Peyer's patch (tissue), 4 donors: ENCODE measurements at places on chromosomes 5 and 9.

- no peaks in the 10 kb centered on the region for H3K4me1 ChIP-seq
- H3K27me3 ChIP-seq: no peaks in the 10 kb centered on the region
- H3K4me3 ChIP-seq: no peak overlapping the region
- DNase-seq: no peak
These were observed 39.6 kb upstream of the TRIM32 start for GRCh38 chr9:116647515-116647809.

DNA sequence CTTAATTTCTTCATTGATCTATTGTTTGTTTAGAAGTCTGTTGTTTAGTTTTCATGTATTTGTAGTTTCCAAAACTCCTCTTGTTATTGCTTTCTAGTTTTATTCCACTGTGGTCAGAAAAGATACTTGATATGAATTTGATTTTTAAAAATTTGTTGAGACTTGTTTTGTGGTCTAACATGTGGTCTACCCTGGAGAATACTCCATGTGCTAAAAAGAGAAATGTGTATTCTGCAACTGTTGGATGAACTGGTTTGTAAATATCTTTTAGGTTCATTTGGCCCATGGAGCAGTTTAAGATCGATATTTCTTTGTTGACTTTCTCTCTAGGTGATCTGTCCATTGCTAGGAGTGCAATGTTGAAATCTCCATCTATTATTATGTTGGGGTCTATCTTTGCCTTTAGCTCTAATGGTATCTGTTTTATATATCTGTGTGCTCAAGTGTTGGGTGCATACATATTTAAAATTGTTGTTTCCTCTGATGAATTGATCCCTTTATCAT is 150.6 kb upstream of the ATP10B start:
- no peaks in the 10 kb centered on the region for H3K36me3 ChIP-seq
- H3K4me1 ChIP-seq: no peaks in the 10 kb centered on the region
- H3K4me3 ChIP-seq: no peak overlapping the region
- H3K27me3 ChIP-seq: no peaks in the 10 kb centered on the region
- DNase-seq: no peak
- H3K27ac ChIP-seq: no peak overlapping the region

- H3K27me3 ChIP-seq: no peaks in the 10 kb centered on the region
- H3K27ac ChIP-seq: peak overlapping the region; percentile 9
- no peaks in the 10 kb centered on the region for H3K4me1 ChIP-seq
- H3K36me3 ChIP-seq: no peaks in the 10 kb centered on the region
- H3K4me3 ChIP-seq: peak overlapping the region; percentile 79
These were observed 700 bp downstream of the SKP2 start for GRCh38 chr5:36152324-36153297.

DNA sequence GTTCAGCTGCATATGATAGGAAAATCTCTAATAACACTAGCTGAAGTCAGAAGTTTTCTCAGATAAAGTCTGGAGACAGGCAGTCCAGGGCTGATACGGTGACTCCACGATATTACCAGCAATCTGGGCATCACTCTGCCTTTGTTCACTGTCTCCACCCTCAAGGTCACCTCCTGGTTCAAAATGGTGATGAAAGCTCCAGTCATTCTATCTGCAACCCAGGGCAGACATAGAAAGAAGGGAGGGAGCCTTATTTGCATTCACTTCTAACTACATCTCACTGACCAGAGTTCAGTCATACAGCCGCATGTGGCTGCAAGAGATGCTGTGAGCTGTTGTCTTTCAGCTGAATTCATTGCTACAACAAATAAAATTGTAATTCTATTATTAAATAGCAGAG is 22.4 kb upstream of the GPR151 start:
- no peaks in the 10 kb centered on the region for H3K4me1 ChIP-seq
- no peak overlapping the region for H3K27ac ChIP-seq
- no peak for DNase-seq
- no peaks in the 10 kb centered on the region for H3K36me3 ChIP-seq
- H3K27me3 ChIP-seq: no peaks in the 10 kb centered on the region

DNA sequence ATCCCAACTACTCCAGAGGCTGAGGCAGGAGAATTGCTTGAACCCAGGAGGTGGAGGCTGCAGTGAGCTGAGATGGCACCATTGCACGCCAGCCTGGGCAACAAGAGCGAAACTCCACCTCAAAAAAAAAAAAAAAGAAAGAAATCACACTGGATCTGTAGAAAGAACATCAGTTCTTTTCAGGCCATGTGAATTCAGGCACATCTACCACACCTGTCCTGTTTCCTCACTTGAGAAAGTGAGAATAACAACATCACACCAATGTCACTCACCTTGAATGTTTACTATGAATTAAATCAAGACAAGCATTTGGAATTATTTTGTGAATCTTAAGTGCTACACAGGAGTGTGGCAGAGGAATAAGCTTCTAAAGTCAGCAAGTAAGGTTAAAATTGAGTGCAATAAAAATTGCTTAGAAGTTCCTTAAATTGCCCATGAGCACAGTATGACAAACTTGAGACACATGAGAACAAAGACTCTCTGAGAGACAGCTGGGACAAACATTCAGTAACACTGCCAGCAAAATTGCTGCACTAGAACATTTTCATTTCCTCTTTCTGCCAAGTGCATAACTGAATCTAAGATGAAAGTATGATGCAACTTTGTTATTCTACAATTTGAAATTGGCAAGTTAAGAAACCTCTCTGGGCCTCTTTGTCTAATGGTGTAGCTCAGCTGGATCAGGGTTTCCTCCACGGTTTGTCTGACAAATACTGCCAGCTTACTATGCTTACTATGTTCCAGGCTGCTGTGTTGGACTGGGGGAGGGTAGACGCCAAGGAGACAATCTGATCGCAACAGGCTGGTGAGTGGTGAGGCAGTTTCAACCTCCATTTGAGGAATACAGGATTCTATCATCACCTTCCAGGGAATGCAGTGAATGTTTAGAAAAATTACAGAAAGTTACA is 1.9 kb upstream of the RIC1 start:
- no peaks in the 10 kb centered on the region for H3K36me3 ChIP-seq
- peak; percentile 50 for DNase-seq
- peaks cover 14% of the 10 kb centered on the region for H3K4me1 ChIP-seq

DNA sequence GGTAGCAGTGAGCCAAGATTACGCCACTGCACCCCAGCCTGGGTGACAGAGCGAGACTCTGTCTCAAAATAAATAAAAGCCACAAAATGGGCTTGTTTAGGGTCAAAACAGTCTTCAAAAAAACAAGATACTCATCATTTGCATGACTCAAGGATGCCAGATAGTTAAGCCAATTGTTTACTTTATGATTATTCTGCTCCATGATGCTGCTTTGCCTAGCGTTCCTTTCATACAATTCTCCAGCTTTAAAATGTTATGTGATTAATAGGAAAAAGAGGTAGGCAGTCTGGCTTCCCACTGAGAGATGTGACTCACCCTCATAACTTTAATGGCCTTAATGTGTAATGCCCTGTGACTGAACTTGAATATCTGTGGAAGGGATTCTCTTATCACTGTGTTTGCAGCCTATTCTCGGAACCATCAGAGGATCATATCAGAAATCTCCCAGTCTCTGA is 364.6 kb upstream of the TRPC7 start:
- H3K27ac ChIP-seq: no peak overlapping the region
- H3K4me1 ChIP-seq: no peaks in the 10 kb centered on the region
- DNase-seq: no peak
- no peaks in the 10 kb centered on the region for H3K27me3 ChIP-seq
- H3K36me3 ChIP-seq: no peaks in the 10 kb centered on the region
- no peak overlapping the region for H3K4me3 ChIP-seq

DNA sequence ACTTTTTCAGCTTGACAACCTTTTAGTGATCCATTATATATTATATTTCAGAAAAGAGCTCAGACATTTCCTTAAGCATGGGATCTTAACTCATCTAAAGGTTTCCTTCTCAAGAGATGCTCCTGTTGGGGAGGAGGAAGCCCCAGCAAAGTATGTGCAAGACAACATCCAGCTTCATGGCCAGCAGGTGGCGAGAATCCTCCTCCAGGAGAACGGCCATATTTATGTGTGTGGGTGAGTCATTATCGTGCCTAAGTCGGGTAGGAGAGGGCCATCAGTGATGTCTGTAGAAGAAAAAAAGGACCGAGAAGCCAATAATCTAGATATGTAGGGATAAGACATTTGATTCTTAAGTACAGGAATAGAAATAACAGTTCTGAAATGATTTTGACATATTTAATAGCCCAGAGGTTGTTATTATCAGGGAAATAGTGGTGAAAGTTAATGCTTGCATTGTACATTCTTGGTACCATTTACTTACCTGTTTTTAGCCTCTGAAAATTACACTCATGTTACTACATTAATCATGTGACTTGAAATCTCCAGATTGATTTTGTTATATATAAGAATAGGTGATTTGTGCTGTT is 28.2 kb downstream of the MTRR start:
- H3K27ac ChIP-seq: no peak overlapping the region
- no peaks in the 10 kb centered on the region for H3K36me3 ChIP-seq
- no peaks in the 10 kb centered on the region for H3K27me3 ChIP-seq
- H3K4me3 ChIP-seq: no peak overlapping the region

GRCh38 chr9:9920425-9921060 is 692.3 kb downstream of the PTPRD start:
- no peaks in the 10 kb centered on the region for H3K36me3 ChIP-seq
- no peaks in the 10 kb centered on the region for H3K27me3 ChIP-seq
- H3K4me1 ChIP-seq: no peaks in the 10 kb centered on the region
- H3K27ac ChIP-seq: no peak overlapping the region

- no peaks in the 10 kb centered on the region for H3K36me3 ChIP-seq
- no peaks in the 10 kb centered on the region for H3K27me3 ChIP-seq
- no peak for DNase-seq
- H3K4me3 ChIP-seq: no peak overlapping the region
These were observed 89.3 kb downstream of the GAS1 start for GRCh38 chr9:86858009-86858408.

DNA sequence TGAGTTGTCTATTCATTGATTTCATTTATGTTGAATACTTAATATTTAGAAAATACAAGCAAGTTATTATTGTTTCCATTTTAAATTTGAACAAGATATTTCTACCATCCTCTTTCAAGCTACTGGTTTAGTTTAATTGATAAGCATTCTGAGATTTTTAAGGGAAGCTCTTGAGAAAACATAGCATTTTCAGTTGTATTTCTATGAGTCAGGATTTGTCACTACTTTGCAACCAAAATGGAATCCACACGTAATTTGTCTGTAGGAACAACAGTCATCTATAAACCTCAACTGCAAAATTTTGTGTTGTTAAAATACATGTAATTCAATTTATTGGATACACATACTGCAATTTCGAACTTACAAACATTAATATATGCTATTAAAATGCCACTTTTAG is 74.0 kb downstream of the PRR16 start:
- H3K36me3 ChIP-seq: no peaks in the 10 kb centered on the region
- H3K27ac ChIP-seq: no peak overlapping the region
- no peak overlapping the region for H3K4me3 ChIP-seq

DNA sequence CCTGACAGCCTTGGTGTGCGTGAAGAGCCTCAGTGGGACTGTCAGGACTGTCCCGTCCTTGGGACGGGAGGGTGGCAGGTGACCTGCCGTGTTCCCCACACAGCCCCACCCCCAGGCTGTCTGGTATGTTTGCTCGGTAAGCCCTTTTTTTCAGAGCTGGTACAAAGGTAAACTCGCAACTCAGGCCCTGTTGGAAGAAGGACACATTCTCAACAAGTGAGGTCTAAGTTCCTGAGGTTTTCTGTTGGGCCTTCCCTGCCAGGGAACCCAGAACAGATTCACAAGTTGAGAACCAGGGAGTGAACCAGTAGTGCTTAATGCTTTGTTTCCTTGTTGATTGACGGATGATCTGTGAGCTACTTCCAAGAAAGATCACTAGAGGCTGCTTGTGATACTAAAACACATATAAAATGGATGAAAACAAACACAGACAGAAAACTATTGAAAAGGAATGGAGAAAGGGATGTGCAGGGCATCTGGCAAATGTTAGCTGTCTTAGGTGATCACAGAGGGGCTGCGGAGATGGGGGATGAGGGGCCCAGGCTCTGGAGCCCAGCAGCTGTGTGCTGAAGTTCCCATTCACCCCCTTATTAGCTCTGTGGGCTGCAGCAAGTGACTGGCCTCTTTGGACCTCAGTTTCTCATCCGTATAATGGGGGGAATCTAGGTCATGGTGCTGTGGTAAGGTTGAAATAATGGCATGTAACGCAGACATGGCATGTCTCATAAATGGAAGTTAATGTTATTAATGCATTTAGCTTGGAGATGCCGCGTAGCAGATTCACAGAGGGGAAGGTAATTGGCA is 2.7 kb downstream of the NDST1 start:
- H3K36me3 ChIP-seq: no peaks in the 10 kb centered on the region
- peaks cover 10% of the 10 kb centered on the region for H3K4me1 ChIP-seq
- H3K27ac ChIP-seq: no peak overlapping the region
- peak; percentile 86 for DNase-seq
- H3K27me3 ChIP-seq: no peaks in the 10 kb centered on the region

DNA sequence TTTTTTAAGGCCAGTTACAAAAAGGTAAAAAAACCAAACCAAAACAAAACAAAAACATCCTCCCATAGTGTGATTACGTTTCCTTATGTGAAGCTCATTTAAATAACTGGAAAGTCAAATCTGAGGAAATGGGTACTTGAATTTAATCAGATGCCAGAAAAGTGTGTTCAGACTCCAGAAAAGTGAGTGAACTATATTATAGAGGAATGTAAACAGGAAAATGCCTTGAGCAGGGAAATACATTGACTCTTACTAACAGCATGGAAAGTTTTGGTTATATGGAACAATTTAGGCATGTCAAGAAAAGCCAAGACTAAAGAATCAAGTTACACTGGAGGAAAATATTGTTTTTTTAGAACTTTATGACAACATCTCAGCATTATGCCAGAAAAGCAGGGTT is 37.8 kb upstream of the RNF20 start:
- H3K4me1 ChIP-seq: no peaks in the 10 kb centered on the region
- H3K4me3 ChIP-seq: no peak overlapping the region
- no peak overlapping the region for H3K27ac ChIP-seq
- DNase-seq: no peak

DNA sequence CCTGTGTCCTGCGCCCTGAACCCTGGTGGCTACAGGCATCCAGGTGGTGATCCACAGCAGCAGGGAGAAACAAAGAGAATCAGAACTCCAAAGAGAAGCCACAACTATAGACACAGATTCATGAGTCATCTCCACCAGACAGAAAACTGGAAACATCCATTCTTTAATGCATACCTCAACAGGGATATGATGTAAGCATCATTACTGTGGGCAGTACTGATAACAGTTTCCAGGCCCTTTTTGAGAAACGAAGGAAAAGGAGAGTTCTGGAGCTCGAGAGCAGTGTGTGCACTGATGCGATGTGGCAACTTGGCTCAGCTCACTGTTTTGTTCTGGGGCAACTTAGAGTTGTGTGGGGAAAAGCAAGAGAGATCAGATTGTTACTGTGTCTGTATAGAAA is 215.6 kb upstream of the ADAMTS16 start:
- no peaks in the 10 kb centered on the region for H3K4me1 ChIP-seq
- no peaks in the 10 kb centered on the region for H3K36me3 ChIP-seq
- no peaks in the 10 kb centered on the region for H3K27me3 ChIP-seq
- H3K27ac ChIP-seq: no peak overlapping the region
- no peak for DNase-seq
- no peak overlapping the region for H3K4me3 ChIP-seq

GRCh38 chr9:127541865-127542264 is 70.2 kb upstream of the STXBP1 start:
- H3K27ac ChIP-seq: no peak overlapping the region
- no peaks in the 10 kb centered on the region for H3K27me3 ChIP-seq
- no peak overlapping the region for H3K4me3 ChIP-seq
- H3K4me1 ChIP-seq: peaks cover 10% of the 10 kb centered on the region
